ENCODE measurements at places on chromosomes 1 and 21.

DNA sequence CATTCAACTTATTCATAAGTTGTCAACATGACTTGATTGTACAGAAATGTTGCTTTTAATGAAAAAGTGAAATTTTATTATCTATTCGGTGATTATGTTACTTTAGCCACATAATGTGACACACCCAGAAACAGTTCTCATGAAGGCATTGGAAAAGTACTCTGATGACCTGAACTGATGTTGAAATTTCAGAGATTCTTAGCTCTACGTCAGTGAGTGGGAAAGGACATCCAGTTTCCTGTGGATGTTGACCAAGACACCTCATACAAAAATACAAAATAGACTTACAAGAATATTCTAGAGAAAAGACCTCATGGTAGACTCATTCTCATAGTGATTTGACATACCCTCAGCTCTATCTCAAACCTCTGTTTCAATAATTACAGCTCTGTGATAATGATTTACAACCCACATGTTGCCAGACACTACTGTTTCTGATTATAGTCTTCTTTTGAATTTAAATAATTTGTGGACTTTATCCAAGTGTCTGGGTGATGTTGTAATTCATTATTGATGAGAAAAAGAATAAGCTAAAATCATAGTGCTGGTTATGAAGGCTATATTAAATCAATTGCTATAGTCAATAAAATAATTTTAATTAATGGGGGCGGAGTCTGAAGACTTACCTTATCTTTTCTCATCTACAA lies 37.3 kb downstream of the KCNK2 start:
- DNase-seq, result no peak

DNA sequence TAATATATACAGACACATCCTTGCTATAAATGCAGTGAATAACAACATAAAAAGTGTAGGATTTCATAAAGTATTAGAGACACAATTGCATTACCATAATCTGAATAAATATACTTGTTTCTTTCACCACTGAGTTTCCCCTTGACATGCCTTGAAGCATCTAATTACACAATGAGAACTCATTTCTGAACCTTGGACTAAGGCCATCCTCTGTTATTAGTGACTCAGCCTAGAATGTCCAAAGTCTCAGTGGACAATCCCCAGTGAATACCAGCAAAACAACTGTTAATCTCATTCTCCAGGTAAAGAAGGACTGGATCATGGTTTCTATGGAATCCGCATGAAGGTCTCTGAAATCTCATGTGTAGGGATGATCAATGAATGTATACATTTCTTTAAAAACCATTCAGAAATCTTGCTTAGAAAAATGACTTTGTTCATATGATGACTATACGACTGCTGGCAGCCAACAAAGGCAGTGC lies at the start of gene OR2L5:
OR2L5 (plus strand) TSS at position 432 of the 482 bp plus-strand sequence. CDS start 8,288 bp downstream, outside the sequence.
- DNase-seq, result no peak

DNA sequence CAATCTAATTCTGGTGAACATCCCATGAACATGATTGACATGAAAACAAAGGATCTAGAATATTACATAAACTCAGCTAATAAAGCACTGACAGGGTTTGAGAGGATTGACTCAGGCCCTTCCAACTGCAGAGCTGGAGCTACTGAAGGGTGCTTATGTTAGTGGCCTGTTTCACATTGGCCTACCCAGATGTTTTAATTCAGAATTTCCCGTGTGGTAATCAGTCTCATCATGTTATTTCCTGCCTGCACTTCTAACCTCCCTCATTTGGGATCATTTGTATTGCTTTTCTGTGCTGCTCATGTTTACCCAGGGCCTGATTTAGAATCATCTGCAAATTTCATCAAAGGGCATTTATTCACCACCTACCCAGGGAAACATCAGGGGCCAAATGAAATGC lies 270.3 kb downstream of the PLPP3 start:
- no peak for DNase-seq

DNA sequence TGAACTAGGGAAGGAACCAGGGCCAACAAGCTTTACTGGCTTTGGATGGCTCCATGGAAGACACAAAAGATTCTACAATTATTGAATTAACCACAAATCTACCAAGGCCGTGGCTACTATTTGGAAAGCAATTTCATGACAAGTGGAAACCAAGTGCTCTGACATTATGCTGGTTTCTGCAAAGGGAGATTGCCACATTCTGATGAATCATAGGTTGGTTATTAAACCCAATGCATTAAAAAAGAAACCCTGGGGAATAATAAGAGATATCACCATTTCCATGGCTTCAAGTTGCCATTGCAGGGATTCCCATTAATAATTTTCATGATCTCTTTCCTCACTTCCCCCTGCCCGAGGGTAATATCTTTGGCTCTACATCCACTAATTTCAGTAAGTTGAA lies 359.2 kb upstream of the NCAM2 start:
- no peak for DNase-seq

DNA sequence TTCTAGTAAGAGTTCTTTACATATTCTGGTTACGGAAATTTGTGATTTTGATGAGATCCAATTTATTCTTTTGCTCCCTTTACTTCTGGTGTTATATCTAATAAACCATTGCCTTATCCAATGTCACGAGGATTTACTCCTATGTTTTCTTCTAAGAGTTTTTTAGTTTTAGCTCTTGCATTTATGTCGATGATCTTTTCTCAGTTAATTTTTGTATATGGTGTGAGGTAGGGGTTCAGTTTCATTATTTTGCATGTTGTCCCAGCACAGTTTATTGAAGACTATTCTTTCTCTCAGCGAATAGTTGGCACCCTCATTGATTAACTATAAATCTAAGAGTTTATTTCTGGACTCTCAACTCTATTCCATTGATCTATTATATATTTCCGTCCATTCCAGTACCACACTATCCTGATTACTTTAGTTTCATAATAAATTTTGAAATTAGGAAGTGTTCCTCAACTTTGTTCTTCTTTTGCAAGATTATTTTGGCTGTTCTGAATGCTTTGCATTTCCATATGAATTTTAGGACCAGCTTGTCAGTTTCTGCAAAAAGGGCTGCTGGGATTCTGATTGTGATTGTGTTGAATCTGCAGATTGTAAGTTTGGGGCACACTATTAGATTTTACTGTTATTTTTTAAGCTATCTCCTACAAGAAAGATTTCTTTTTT lies 4.0 kb downstream of the KDM1A start:
- no peak for DNase-seq

GRCh38 chr1:84582802-84583587 lies 8.8 kb upstream of the CTBS start:
- no peak for DNase-seq

DNA sequence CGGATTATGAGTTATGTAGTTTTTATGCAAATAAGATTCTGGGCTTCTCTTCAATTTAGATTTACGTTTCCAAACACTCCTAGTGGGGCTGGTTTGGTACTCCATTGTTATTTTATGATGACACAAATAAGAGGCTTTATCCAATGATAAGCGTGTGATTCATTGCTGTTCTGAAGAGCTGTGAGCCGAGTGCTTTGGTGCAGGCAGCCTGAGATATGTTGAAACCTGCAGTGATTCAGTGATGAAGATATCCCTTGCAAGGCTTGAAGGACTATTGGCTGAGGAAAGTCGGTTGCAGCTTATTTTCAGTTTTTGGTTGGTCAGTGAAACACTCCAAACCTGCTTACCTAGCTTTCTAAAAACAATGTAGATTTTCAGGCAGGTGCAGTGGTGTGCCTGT lies 112.2 kb downstream of the RYR2 start:
- DNase-seq, result no peak

DNA sequence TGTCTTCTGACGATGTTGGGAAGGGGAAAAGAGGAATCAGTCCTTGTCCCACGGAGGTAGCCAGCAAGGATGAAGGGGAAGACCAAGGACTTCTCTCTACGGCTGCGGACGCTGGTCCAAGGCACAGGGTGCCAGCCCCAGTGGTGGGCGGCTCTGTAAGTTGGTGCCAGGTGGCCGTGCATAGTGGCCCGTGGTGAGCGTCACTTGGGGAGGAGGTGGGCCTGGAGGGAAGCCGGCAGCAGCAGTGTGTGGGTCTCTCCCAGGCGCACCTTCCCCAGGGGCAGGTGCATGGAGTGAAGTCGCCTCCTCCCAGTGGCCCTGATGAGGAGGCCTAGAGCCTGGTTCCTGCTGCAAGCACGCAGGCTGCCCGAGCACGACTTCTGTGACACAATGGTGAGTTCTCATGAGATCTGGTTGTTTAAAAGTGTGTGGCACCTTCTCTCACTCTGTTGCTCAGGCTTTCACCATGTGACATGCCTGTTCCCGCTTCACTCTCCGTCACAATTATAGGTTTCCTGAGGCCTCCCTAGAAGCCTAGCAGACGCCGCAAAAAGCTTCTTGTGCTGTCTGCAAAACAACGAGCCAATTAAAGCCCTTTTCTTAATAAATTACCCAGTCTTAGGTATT lies 43.6 kb upstream of the TIAM1 start:
- DNase-seq, result no peak

DNA sequence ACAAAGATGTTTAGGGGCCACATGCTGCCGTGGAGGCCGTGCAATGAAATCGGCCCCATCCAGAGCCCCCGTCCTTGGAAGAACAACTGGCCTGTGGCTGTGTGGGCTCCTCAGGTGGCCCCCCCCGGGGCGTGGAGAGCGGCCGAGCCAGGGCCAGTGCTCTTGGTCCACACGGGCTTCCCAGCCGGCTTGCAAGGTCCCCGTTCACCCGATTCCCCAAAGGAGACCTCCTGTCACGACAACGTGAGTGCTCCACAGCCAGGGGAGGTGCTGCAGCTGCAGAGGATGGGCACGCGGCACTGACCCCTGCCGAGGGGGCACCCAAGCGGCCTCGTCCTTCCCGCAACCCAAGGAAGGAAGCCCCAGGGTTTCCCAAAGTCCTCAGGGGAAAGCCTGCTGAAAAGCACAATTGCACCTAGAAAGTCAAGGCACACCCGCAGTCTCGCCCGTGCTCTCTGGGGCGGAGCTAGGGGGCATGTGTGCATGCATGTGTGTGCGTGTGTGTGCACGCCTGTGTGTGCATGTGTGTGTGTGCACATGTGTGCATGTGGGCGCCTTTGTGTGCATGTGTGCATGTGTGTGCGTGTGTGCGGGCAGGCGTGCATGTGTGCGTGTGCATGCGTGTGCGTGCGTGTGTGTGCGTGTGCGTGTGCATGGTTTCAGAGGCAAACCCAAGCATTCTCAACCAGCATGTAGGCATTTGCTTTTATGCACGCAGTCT lies 48.2 kb downstream of the SLX9 start:
- no peak for DNase-seq

- no peak for DNase-seq
Measured at GRCh38 chr1:22024485-22025367, 23.3 kb downstream of the CELA3A start.

- peak; percentile 67 for DNase-seq
Measured at GRCh38 chr21:37636152-37636860, 269.7 kb downstream of the DYRK1A start.

DNA sequence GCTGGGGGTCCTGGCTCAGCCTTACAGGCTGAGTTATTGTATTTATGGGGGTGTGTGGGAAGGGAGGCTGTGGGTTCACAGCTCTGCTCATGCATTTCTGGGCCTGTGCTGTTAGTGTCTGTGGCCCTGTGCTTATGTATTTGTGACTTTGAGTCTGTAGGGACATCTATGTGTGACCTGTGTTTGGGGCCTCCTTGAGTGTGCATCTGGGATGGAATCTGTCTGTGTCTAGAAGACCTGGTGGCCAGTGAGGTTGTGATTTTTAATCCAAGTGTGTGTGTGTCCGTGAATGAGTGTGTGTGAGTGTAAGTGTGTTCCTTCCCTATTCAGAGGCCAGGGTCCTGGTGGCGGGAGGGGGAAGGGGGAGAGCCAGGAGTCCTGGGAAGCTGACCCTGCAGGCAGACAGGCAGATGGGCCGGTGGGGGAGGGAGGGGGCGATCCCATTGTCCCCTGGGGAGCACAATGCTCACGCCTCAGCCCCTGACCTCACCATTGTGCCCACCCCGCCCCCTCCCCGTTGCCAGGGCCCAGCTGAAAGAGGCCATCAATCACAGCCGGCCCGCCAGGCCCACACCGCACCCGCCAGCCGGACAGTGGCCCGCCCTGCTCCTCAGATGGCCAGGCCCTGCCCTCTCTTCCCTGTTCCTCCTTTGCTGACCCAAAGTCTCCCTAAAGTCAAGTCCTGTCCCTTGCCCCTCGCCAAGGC lies 19.6 kb downstream of the SLC27A3 start:
- DNase-seq, result no peak

- no peak for DNase-seq
Measured at GRCh38 chr1:111952125-111952657, 37.3 kb downstream of the KCND3 start.

DNA sequence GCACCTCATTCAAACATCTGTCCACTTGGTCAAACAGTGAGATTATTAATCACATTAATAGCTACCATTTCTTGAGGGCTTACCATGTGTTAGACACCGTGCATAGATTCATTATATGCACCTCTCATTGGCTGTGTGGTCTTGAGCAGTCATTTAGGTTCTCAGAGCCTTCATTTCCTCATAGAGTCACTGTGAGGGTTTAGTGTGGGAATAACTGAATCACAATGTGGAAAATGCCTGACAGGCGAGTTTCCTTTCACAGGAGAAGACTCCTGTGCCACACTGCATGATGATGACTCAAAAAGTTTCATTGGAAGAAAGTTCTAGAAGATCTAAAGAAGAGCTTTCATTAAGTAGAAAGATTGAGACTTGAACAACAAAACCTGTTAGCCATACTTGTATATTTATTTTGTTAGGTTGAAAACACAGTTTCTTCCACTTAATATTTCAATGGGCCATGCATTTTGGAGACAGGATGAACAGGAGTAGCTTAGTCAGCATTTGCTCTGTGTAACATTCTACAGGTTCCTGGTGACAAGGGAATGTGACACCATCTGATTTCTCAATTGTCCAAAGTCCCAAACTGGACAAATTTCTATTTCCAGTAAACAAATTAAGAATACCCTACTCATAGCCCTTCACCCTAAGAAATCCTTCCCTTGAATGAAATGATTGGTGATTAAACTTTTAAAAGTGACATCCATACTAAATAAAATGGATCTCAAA lies 45.7 kb downstream of the FYB2 start:
- no peak for DNase-seq

- no peak for DNase-seq
Measured at GRCh38 chr1:89957107-89957506, 37.8 kb upstream of the ZNF326 start.

GRCh38 chr1:185896863-185897262 lies 162.7 kb downstream of the HMCN1 start:
- no peak for DNase-seq

DNA sequence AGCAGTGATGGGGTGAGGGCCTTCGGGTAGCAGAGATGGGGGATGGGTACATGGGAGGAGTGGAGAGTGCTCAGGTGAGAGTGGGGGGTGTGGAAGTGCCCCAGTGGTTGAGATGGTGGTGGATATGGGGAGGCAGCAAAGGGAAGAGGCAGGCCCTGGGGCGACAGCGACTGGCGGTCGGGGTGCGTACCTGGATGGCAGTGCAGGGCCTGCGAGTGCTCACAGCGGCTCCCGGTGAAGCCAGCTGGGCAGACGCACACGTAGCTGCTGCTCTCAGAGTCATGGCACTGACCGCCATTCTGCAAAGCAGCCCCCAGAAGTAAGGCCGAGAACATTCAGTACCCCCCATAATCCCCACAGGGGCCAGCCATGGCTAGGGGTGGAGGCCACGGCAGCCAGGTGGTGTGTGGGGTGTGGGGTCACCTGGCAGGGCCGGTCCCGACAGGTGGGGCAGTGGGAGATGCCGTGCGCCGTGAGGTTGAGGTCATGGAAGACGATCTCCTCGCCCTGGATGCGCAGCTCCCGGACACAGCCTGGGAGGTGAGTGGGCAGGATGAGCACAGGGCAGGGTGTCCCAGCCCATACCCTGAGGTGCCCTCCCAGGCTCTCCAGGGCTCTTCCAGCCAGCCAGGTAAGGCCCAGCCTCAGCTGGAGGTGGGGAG lies 18.9 kb downstream of the LDLRAD2 start:
- no peak for DNase-seq

All from T47D (cell line).